NCI-H187 (cell line): ENCODE measurements at places on chromosomes 5 and 9.

DNA sequence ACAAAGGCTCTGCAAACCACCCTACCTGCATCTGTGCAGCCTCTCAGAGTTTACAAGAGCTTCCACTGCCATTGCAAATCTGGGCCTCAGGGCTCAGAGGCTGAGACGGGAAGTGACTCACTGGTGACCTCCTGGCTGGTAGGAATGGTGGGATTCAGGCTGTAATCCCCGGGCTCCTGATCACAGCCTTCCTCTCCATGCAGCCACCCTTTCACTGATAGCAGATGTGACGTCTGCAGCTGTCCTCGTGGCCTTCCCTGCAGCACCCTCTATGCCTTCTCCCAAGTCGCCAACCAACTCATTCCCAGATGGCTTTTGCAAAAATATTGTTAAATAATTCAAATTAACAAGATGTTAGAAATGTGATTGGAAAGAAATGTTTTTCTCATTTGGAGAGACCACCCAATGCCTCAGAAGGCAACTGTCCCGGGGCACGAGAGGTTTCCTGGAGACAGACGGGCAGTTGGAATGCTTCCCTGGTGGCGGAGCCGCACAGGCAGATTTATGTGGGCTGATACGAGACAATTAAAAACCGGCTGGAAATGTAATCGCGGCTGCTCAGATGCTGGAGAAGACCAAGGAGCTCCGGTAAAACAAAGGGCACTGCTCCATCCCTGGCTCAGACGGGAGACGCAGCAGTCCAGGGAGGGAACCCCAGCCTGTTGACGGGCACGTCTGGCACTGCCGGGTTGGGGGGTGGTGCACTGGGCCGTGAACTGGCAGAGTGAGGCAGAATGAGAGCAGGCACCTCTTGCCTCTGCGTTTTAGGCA is 34.4 kb upstream of the SLC25A51 start:
- no peak for DNase-seq

DNA sequence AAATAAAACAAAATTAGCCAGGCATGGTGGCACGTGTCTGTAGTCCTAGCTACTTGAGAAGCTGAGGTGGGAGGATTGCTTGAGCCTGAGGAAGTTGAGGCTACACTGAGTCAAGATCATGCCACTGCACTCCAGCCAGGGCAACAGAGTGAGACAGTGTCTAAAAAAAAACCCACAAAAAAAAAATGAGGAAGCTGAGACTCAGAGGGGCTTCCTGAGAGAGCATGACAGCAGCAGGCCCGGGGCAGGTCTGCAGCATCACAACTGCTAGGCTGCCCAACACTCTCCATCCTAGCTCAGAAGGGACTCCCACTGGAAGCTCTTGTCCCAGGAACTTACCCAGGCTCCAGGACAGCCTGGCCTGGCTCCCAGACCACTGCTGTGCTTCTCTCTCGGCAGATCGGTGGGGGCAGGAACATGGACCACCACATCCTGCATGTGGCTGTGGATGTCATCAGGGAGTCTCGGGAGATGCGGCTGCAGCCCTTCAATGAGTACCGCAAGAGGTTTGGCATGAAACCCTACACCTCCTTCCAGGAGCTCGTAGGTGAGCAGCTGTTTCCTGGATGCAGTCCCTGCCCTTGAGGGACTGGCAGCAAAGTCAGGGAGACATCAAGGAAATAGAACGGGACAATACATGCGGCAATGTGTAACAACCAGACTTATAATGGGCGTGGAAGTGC is 19.1 kb downstream of the PTGS1 start:
- DNase-seq, result no peak

DNA sequence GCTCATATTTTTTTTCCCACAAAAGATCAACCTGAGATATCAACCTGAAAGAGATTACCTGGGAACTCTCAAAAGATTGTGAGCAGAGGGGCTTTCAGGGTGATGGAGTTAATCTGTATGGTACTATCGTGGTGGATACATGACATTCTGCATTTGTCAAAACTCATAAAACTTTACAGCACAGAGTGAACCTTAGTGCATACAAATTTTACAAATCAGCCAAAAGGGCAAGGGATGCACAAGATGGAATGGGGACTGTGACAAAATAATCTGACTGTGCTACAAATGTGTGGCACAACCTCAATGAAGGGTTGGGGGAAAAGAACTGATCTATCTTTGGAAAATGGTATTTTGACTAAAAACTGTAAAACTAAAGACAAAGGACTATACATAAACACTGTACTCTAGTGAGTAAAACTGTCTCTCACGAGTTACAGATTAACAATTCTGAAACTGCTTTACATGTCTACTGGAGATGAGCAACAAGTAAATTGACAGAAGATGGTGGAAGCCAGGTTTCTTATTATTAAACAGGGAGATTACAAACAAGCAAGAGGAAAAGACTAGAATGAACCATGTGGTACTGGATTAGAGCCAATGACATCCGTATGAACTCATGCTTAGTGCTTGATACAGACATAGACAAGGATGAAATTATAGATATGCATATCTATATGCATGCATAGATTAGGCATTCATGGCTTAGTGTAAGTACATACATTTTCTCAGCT is 24.8 kb upstream of the RLN1 start:
- no peak for DNase-seq

DNA sequence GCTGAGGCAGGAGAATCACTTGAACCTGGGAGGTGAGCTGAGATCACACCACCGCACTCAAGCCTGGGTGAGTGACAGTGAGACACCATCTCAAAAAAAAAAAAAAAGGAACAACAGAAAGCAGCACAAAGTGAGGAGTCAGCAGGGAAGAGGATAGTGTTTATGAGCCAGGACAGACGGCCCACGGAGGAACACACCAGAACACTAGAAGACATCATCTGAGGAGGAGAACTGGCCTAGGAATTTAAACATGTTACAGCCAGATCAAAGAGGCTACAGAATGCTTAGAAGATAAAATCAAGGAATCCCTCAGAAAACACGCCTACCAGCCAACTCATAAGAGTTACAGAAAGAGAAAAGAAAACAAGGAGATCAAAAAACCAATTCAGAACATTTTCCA is 12.2 kb downstream of the UBAC1 start:
- DNase-seq, result no peak

DNA sequence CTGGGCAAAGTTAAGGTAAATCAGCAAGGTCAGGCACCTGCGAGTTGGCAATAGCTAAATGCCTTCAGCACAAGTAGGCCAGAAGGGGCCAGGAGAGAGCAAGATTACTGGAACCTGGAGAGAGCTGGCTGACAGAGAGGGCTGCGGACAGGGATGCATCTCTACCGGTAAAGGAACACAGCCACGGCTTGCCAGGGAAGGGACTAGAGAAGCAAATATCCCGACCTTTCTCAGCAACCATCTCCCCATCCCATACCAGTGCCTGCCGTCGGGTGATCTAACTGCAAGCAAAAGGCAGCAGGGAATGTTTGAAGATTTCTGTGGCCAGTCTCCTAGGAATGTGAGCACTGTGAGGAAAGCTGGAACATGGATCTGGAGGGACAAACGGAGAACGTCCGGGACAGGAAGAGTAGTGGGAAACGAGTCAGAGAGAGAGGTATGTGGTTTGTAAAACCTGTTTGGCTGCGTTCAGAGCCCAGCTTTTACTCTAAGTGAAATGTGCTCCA is 15.9 kb upstream of the ABLIM3 start:
- DNase-seq, result no peak
